HCT116 (cell line): ENCODE measurements at places on chromosomes 12 and 14. TPM values are rescaled to one million over a fixed set of nuclear protein-coding genes. Genes with fewer than 3 reads are reported as not detected.
A peak's percentile ranks its signal among the peaks of the same experiment; 100 is the strongest.

The RPL10L gene
- not detected for total RNA-seq

The OTOGL gene
- total RNA-seq, result not detected

The ACTN1 gene
- total RNA-seq, result 123 TPM

DNA sequence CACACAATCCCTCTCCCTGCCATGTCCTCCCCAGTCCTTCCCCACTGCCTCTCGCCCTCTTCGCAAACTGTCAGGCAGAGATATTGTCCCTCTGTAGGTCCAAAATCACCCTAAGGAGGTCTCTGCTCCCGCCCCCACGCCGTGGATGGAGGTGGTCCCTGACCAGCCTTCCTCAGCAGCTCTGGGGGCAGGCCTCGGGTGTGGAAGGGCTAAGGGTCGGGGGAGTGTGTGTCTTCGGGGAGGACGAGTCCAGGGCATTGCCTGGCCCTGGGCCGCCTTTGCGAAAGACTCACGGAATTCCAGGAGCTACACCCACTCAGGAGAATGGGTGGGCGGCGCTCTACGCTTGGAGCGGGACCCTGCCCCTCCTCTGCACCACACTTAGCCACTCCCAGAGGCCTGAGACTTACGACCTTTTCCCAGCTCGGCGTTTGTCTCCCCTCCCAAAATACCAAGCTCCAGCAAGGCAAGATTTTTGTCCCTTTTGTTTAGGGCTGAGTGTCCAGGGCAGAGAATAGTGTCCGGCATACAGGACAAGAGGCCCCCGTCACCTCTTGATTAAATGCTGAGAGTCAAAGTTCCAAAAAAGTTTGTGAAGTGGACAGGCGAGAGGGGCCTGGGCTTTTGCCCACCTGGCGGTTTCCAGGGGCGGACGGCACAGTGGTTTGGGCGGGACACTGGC lies 881 bp downstream of the PYGL start:
- peak; percentile 31 for DNase-seq

The MYH6 gene
- not detected for total RNA-seq

The PPM1H gene
- 8.0 TPM for total RNA-seq

- no peak for DNase-seq
Measured at GRCh38 chr12:10211101-10211939, 1.4 kb upstream of the GABARAPL1 start.

DNA sequence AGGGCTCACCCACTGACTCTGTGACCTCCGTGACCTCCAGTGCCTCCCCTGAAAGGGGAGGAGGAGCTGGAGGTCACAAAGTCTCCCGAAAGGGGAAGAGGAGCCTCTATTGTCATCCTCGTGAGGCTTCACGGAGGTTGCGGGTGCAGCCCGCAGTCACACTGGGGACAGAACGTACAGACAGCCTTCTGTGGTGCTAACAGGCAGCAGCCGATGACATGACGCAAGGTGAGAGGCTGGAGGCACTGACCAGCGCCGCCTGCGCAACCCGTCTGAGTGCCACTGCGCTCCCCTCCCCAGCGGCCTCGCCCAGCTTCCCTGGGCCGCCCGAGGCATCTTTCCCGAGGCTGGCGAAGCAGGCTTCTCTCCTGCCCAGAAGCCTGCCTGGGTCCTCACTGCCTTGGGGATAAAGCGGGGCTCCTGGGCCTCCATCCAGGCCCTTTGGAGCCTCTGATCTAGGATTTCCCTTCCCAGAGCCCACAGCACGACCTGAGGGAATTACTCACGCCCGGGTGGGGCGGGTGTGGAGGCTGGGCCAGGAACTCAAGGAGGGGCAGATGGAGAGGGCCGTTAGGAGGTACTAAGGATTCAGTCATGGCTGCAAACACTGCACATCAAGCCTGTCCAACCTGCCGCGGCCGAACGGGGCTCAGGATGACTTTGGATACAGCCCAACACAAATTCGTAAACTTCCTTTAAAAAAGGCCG lies 12.3 kb upstream of the LBHD2 start:
- no peak for DNase-seq

The GPR84 gene
- not detected for total RNA-seq

DNA sequence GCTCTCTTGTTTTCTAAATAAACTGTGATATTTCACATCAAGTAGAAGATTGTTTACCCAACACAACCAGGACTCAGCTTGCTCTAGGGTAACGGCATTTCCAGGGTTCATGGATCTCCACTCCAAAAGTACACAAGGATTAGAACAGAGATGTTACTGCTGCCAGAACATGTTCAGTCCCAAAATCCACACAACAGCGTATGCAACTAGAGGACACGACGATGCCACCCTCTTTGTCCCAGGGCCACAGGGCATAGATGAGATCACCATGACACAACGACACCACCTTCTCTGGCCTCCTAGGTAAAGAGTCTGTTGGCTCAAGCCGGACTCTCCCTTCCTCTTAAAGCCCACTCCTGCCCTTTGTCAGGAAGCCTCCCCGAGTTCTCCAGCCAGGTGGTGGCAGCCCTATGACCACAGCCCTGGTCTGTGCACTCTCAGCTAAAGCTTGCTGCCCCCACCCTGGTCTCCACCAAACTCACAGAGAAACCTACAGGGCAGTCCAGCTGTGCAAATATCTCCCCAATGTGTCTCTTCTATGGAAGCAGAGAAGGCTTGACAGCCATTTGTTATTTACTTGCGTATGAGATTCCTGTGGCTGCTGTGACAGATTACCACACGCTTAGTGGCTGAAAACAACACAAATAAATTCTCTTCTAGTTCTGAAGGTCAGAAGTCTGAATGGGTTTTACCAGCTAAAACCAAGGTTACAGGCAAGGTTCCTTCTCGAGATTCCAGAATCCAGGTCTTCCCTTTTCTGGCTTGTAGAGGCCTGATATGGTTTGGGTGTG lies 10.3 kb downstream of the CLMN start:
- DNase-seq, result no peak

- DNase-seq, result peak; percentile 13
Measured at GRCh38 chr12:88420457-88420856, 159.8 kb downstream of the KITLG start.
